ENCODE measurements at places on chromosomes 4 and X.

GRCh38 chr4:4504783-4505182, 37.1 kb downstream of the STX18 start:
- DNase-seq, result no peak

GRCh38 chr4:114041117-114041475, 61.6 kb upstream of the ARSJ start:
- DNase-seq, result no peak

DNA sequence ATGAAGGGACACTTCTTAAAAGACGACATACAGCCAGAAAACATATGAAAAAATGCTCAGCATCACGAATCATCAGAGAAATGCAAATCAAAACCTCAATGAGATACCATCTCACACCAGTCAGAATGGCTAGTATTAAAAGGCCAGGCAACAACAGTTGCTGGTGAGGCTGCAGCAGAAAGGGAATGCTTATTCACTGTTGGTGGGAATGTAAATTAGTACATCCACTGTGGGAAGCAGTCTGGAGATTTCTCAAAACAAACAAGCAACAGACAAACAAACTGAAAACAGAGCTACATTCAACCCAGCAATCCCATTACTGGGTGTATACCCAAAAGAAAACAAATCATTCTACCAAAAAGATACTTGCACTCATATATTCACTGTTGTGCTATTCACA, 197.9 kb downstream of the EVC2 start:
- no peak for DNase-seq

DNA sequence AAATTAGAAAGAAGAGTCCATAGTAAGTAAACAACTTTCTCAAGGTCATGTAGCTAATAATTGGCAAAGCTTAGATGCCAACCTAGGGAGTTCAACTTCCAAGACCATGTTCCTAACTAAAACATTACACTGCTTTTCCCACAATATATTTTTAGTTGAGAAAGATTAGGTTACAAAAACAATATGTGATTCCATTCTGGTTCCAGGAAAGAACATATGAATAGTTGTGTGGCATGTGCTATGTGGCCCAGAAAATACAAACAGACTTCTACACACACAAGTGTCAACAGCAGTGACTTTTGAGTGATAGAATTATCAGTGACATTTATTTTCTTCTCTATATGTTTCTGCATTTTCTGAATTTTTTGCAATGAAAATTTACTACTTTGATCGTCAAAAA, 62.7 kb upstream of the EDNRA start:
- DNase-seq, result no peak

- DNase-seq, result no peak
Observed at GRCh38 chrX:53476371-53476770, 42.2 kb upstream of the HSD17B10 start.

DNA sequence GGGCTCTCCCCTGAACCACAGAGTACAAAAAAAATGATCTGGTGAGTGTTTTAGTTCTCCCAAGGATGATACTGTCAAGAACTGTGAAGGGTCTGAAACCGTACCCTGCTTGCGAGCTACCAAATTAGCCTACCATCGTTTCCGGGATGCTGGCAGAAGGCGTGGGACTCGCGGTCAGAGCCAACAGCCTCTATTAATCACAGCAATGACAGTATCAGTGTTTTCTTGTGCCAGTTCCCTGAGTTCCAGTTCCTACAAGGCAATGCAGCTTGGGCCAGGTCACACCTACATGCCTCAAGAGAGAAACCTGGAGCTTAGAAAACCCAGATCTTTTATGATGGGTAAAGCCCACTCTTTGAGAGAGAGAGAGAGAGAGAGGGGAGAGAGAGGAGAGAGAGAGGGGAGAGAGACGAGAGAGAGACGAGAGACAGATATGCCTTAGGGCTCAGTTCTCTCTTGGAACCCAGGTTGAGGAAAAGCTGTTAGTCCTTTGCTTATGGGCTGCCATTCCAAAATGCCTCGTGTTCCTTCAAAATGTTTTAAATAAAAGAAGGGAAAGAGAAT, 327.8 kb downstream of the ARHGAP10 start:
- DNase-seq, result no peak

DNA sequence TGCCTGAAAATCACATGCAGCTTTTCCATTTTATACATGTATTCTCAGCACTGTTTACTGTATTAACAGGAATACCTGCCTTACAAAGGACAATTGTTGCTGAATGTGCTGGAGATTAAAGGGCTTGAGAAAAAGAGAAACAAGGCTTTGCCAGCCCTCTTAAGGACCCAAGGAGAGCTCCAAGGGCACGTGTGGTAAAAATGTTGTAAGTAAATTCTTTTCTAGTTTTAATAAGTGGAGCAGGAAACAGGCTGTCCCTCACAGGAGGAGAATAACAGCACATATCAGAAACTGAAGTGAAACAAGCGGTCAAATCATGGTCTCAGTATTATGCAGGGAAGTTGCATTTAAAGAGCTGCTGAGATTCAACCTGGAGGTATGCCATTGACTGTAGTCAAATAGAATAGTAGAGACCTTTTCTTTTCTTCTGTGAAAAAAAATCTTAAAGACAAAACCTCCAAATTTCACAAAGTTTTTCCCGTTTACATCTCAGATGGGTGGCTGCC, 18.5 kb downstream of the IGFBP7 start:
- DNase-seq, result no peak

- DNase-seq, result no peak
Observed at GRCh38 chrX:137234651-137235402, 201.0 kb upstream of the GPR101 start.

GRCh38 chr4:61619528-61619927, 419.4 kb downstream of the ADGRL3 start:
- DNase-seq, result no peak

DNA sequence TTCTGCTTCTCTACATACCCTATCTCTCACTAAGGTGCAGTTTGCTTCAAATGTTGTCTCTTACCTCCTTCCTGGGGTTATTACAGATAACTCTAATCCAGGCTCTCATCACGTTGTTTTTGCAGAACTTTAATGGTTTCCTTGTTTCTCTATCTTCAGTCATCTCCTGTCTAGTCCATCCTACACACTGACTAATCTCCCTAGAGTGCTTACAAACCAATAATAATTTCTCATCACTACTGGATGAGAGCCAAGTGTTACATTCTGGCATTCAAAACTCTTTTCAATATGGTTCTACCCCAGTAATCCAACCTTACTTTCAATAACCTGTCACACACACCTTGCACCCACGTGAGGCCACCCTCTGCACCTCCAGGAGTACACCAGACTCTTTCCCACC, 86.1 kb downstream of the SYNPO2 start:
- no peak for DNase-seq

DNA sequence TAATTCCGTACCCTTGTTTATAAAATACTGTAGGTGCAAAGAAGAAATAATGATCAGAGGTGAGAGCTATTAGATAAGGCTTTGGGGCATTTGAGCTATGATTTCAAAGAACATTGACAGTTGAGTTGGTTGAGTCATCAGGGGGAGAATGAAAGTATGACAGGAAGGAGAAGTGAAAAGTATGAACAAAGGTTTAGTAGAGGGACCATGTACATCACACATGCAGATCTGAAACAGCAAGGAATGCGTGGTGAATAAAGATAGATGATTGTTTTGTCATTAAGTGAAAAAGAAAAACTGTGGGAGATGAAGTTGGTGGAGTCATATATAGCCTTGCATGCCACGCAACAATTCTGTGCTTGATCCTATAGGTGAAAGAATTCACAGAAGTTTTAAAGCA, 163.1 kb downstream of the ARAP2 start:
- no peak for DNase-seq

GRCh38 chrX:25733148-25733547, 405.0 kb upstream of the MAGEB18 start:
- no peak for DNase-seq

DNA sequence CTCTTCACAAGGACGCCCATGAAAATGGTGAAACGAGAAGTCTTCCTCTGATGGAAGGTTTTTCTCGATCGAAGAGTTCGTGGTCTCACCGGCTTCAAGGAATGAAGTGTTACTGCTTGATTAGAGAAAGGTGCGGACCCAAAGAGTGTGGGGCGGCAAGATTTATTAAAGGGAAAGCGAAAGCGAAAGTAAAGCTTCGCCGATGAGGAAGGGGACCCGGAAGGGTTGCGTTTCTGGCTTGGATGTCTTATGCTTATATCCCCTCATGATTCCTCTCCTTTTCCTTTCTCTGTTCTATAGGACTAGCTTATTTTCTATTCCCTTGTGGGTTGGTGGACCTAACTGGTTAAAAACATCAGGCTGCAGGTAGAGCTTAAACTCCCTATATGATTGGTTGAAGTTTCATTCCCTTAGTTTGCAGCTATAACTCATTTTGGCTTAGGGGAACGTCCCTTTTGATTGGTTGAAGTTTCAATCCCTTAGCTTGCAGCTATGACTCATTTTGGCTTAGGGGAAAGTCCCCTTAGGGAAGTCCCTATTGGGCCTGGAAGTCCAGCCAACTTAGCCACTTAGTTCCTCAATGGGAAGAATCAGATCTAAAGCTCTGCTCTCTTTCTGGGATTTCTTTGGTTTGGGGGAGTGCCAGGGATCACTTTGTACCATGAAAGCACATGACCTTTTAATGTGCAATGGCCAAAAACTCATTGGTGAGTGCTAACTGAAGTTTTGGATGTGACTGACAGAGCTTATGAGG, 1025.0 kb upstream of the PCDH10 start:
- DNase-seq, result no peak

DNA sequence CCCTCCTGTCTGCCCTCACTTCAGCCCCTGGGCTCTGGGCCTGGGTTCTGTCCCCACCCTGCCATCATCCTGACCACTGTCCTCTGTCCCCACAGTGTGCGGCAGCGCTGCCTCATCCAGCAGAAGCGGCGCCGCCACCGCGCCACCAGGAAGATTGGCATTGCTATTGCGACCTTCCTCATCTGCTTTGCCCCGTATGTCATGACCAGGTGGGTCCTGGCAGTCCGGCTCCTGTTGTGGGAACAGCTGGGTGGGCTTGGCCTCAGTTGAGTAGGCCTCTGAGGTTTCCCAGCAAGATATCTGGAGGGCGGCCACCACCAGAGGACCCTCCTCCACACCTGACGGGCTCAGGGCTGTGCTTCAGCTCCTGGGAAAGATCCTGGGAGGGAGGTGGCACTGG, 2.2 kb downstream of the GPR78 start:
- DNase-seq, result no peak

GRCh38 chr4:138049355-138049754, 192.8 kb downstream of the SLC7A11 start:
- DNase-seq, result no peak

- DNase-seq, result peak; percentile 28
Observed at GRCh38 chrX:130171446-130172126, at the start of gene RAB33A. RAB33A (plus strand) TSS chrX:130171962; CDS start chrX:130172063, 101 bp downstream.

DNA sequence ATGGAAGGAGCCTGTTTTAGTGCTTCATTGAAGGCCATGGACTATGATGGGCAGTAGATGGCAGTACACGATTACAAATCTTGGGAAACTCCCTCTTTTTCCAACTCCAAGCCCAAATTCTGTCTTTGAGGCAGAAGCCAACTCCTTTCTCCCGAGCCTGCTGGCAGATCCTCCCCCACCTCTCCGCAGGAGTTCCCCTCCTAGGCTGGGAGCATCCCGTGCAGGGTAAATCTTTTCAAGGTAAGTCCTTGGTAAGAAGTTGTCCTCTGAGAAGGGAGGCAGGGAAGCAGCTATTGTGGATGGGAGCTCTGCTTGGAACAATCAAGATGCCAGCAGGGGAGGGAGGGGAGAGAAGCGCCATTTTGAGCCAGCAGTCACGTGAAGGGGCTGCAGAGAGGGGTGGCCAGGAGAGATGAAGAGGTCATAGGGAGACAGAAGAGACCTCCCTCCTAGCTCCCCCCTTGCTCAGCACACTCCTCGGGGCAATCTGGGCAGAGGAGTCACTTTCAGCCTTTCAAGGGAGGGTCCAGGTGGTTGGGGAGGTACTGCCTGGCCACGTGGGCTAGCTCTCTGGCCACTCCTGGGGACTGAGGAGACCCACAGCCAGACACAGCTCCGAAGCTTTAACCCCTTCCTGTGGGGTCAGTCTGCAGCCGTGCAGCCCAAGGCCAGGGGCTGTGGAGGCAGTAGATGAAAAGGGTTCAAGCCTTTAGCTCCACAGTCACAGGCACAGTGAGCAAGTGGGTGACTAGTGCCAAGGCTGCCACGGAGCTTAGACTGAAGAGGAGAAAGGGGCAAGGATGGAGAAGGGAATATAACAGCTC, 9.6 kb downstream of the CC2D2A start:
- no peak for DNase-seq

GRCh38 chrX:86322913-86323312, 174.7 kb downstream of the DACH2 start:
- DNase-seq, result no peak

GRCh38 chr4:6555519-6555918, 19.5 kb upstream of the MAN2B2 start:
- no peak for DNase-seq

GRCh38 chr4:4914059-4914820, 54.8 kb downstream of the MSX1 start:
- DNase-seq, result no peak

DNA sequence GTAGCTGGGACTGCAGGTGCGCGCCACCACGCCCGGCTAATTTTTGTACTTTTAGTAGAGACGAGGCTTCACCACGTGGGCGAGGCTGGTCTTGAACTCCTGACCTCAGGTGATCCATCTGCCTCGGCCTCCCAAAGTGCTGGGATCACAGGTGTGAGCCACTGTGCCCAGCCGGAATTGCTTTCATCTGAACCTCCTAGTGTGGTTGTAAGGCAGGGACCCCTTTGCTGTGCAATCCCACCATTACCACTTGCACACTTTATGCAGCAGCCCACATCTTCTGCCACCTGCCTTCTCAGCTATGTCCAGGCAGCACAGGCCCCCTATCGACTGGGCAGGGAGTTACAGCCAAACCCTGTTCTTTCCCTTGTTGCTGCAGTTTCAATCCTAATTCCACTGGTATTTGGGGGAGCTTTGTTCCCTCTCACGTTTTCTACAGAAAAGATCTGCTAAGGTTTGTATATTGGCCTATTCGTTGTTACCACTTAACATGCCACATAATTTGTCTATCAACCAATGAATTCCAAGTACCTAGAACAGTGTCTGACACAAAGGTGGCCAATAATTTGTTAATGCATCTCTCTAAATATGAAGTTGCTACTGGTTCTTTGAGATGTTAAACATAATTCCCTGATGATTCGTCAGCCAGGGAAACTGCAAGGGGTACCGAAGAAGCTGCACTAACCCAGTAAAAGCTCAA, 6.5 kb downstream of the RPL39 start:
- no peak for DNase-seq
